ENCODE measurements at places on chromosomes 11 and 22.

GRCh38 chr11:42812361-42812760 lies 499.4 kb upstream of the API5 start:
- DNase-seq, result no peak

GRCh38 chr11:10459029-10459970 lies 4.2 kb downstream of the AMPD3 start:
- DNase-seq, result no peak

DNA sequence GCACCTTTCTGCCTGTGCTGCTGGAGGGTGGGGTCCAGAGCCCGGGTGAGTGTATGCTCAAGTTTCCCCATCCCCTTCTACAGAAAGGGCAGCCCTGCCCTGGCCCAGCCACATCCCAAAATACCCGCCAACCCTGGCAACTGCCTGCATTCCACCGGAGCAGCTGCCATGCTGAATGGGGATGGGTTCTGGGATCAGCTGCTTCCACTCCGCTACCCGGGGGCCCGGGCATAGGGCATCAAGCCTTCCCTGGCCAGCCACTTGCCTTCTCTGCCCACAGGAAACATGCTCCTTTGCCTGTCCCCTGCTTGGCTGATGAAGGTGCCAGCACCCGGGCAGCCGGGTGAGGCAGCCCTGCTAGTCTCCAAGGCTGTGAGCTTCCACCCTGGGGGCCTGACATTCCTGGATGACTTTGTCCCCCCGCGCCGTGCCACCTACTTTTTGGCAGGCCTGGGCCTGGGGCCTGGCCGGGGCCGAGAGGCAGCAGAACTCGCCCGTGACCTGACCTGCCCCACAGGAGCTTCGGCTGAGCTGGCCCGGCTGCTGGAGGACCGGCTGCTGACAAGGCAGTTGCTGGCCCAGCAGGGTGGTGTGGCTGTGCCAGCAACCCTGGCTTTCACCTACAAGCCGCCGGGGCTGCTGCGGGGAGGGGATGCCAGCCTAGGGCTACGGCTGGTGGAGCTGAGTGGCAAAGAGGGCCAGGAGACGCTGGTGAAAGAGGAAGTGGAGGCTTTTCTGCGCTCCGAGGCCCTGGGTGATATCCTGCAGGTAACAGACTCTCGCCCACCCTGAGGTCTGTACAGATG lies 3.2 kb downstream of the CARNS1 start:
- no peak for DNase-seq

DNA sequence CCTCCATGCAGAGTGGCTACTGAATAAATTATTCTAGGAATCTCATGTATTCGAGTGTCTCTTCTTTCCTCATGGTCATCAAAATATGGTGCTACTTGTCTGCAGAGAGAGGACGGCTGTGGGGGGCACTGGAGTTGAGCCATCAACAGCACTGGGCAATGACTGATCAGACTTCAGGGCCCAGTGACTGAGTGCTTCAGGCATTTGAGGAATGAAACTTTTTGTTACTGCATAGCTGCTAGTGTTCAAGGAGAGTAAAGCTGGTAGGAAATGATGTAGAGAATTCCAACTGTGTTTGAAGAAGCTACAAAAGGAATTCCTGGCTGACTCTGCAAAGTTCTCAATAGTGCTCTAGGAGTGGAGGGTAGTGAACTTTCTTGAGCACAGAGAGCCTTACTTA lies 277.7 kb downstream of the CADM1 start:
- DNase-seq, result peak; percentile 58

GRCh38 chr11:127679816-127680545 lies 679.4 kb upstream of the KIRREL3 start:
- no peak for DNase-seq

DNA sequence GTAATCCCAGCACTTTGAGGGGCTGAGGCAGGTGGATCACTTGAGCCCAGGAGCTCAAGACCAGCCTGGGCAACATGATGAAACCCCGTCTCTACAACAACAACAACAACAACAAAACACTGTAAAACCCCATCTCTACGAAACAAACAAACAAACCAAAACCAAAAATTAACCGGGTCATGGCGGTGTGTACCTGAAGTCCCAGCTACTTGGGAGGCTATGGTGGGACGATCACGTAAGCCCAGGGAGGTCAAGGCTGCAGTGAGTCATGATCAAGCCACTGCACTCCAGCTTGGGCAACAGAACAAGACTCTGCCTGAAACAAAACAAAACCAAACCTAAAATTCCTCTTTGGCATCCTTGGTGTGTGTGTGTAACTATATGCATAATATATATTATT lies 7.0 kb upstream of the POLA2 start:
- DNase-seq, result no peak

DNA sequence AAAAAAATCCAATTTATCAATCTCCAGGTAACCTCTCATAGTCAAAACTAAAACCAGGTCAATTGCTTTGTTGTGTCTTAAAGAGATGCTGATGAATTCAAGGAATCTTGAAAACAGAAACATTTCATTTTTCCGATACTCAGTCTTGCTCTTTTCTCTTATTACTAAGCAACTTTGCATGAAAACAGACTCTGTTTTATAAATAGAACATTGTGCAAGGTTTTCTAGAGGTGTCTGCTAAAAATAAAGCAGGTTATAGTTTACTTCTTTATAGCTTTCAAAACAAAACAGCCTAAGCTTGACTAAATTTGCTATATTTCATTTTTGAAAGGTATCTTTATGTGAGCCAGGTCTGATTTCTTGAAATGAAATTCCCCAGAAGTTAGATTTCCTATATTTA lies 109.3 kb downstream of the ARL14EP start:
- no peak for DNase-seq

DNA sequence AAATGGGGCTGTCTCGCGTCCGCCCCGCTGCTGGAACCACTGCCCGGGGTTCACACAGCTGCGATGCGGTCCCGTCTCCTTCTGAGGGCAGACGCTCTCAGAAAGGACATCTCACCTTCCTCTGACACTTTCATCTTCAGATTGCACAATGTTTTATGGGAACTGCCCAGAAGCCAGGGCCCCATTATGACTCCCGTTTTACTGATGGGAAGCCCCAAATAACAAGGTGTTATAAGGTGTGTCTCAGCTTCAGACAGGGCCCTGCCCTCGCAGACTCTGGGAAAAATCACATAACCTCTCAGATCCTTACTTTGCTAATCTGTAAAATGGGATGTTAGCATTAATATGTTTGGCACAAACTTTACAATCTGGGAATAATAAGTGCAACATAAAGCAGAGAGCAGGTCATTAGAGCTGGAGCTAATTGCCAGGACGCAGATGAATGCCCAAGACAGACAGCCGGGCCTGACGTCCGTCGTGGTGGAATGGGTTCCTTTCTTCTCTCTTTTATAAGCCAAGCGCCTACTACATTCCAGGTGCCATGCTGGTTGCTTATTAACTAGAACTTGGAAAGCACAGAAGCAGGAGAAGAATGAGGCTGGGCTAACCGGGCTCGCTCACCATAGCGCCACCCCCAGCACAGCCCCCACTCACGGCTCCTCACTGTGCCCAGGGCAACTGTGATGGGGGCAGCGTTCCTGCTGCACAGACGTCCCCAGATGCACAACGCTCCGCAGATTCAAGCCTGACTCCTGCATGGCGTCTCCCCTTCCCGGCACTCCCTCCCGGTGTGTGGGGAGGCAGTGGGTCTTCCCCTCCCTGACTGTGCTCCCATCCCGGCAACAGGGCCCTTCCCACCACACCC lies 43.8 kb downstream of the TRMU start:
- no peak for DNase-seq

DNA sequence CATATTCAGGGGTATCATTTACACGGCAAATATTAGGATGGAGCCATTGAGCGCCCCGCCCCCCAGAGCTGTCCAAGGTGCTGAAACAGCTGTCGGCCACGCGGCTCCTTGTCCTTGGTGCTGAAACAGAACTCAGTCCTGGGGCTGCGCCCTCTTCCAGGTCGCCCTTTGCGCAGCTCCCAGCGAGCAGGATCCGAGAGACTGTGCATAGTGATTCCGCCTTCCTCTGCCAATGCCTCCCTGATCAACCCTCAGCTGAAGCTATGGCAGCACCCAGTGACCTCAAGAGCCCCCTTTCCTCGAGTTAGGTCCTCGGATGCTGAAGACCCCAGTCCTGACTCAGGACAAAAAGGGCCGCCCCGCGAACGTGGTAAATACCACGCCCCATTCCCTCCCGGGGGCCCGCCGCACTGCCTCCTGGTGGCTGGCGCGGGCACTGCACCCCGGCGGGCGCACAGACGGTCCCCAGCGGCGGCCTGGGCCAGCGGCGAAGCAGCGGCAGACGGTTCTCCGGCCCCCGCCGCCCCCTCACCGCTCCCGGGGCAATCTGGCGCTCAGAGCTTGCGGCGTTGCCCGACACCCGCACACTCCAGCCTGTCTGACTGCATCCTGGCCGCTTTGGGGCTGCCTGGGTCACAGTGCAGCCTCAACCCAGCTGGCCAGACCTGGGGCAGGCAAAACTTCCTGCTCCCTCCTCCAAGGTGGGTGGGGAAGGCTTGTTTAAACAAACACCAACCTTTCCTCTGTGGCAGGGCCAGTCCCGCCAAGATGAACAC lies 13.4 kb downstream of the SYT7 start:
- DNase-seq, result no peak

GRCh38 chr22:50318698-50319411 lies 8.0 kb downstream of the DENND6B start:
- DNase-seq, result no peak

- no peak for DNase-seq
Observed at GRCh38 chr11:96260067-96260511, 82.9 kb downstream of the MAML2 start.

- DNase-seq, result no peak
Observed at GRCh38 chr22:48647051-48647450, 1180.6 kb downstream of the BRD1 start.

GRCh38 chr22:30422481-30423300 lies 2.9 kb upstream of the MTFP1 start:
- peak; percentile 70 for DNase-seq

GRCh38 chr11:121039971-121040613 lies 16.2 kb downstream of the TBCEL start:
- DNase-seq, result no peak

GRCh38 chr22:28015676-28016601 lies 96.9 kb upstream of the PITPNB start:
- no peak for DNase-seq

DNA sequence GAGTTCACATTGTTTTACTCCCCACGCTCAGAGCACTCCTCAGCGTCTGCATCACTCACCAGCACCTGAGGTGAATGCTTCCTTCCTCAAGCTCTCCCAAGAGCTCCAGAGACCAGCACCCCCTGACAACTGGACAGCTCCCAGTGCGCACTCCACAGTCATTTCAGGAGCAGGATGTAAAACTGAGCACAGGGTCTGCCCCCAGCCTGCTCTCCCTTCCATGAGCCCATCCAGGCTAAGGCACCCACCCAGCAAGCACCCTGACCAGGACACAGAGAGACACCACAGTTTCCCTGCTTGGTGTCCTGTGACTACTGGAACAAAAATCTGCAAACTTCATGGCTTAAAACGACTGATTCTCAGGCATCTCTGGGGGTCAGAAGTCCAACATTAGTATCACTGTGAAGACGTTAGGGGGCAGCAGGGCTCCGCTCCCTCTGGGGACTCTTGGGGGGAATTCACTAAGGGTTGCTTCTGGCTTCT lies 3.3 kb downstream of the SCGB1D2 start:
- no peak for DNase-seq

DNA sequence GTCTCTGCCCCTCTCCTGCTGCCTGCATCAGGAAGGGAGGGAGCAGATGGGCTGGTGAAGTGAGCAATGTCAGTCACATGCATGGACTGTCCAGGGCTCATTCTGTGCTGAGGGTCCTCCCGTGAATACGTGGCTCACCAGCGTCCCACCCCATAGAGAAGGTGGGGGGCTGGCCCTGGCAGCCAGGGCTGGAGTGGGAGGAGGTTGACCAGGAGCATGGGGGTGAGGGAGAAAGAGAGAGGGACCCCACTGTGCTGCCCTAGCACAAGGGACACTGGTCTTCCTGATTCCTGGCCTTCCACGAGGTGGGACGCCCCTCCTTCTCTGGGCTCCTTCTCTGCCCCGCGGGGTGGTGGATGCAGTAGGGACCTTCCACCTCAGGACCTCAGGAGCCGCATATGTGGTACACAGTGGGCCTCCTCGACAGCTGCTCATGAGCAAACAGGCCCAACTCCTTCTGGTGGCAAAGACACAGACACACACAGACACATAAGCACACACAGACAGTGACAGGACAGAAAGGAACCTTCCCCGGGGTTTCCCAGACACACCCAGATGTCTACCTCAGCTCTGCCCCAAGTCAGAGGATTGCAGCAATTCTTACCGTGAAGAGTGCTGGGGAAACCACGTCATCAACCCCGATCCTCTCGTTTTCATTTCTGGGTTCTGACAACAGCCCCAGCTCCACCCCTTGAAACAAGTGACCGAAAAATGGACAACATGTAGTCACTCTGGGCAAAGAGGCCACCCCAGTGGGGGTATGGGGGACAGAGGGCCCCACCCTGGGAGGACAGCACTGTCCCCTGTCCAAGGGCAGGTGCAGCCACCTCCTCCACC lies 3.6 kb upstream of the APOBEC3A start:
- no peak for DNase-seq

- DNase-seq, result no peak
Observed at GRCh38 chr11:120952461-120953434, 71.2 kb upstream of the TBCEL start.

DNA sequence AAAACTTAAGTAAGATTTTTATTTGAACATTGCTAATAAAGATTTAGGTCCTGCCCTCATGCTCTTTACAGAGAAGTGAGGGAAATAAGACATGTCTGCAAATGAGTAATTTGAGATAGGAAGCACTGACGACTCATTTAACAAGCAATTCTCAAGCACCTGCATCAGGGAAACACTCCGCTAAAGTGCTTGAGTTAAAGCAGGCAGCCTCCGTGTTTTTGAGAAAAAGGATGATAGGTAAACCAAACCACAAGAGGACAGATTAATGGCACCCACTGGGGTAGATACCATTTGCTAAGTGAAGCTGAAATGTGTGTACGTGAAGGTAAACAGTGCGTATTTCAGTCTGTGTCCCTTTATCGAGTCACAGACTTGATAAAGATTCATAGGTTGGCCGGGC lies 184.6 kb upstream of the CARD18 start:
- DNase-seq, result no peak

- no peak for DNase-seq
Observed at GRCh38 chr22:37601540-37602442, 6.8 kb upstream of the GGA1 start.

GRCh38 chr22:43481568-43482317 lies 69.9 kb downstream of the MPPED1 start:
- DNase-seq, result no peak

DNA sequence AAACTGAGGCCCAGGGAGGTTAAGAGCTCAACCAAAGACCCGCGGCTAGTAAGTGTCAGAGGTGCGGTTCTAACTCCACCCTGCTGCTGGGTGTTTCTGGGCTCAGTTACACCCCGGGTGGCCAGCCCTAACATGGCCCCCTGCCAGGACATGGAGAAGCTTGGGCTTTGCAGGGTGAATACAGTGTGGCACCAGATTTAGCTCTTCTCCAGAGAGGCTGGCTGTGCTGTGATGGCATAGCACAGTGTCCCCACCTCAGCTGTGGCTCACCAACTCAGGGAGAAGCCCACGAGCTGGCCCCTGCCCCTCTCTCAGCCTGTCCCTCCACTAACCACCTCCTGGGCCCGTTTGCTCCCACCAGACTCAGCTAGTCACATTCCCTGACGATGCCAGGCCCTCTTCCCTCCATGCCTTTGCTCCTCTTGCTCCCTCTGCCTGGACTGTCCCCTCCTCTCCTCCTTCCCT lies 7.0 kb downstream of the UCP3 start:
- DNase-seq, result no peak

- DNase-seq, result no peak
Observed at GRCh38 chr11:57476757-57477506, 16.6 kb downstream of the RTN4RL2 start.
